ENCODE measurements at places on chromosomes 12 and 14.

DNA sequence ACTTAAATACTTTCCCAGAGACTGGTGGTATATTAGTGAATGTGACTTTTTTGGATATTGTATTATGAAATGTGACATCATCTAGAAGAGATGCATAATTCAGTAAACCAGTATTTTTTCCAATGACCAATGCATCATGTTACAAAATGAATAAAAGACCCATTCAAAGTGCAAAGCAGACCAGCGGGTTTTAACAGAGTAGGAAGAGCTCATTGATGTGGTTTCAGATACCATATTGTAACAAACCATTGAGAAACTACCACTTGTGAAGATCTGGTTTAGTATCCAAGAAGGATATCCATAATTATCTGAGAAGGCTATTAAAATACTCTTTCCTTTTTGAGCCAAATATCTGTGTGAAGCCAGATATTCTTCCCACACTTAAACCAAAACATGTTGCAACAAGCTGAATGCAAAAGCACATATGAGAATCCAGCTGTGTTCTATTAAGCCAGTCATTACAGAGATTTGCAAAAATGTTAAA lies 47.7 kb downstream of the MVK start:
- DNase-seq = no peak

GRCh38 chr14:34075042-34075744 lies 124.3 kb upstream of the EGLN3 start:
- no peak for DNase-seq

DNA sequence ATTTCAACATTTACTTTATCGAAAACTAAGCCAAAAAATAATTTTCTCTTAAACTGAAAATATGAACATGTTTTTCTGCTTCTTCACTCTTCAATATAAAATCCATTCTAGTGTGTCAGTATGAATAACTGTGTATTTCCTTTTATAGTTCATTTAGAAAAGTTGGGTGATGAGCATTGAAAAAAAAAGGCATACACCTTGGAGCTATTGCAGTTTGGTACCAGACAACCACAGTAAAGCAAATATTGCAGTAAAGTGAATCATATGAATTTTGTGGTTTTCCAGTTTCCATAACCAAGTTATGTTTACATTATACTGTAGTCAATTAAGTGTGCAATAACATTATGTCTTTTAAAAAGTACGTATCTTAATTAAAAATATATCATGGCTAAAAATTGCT lies 195.0 kb upstream of the FOXG1 start:
- no peak for DNase-seq

- no peak for DNase-seq
These were observed 9.1 kb downstream of the KRT8 start for GRCh38 chr12:52895726-52896189.

DNA sequence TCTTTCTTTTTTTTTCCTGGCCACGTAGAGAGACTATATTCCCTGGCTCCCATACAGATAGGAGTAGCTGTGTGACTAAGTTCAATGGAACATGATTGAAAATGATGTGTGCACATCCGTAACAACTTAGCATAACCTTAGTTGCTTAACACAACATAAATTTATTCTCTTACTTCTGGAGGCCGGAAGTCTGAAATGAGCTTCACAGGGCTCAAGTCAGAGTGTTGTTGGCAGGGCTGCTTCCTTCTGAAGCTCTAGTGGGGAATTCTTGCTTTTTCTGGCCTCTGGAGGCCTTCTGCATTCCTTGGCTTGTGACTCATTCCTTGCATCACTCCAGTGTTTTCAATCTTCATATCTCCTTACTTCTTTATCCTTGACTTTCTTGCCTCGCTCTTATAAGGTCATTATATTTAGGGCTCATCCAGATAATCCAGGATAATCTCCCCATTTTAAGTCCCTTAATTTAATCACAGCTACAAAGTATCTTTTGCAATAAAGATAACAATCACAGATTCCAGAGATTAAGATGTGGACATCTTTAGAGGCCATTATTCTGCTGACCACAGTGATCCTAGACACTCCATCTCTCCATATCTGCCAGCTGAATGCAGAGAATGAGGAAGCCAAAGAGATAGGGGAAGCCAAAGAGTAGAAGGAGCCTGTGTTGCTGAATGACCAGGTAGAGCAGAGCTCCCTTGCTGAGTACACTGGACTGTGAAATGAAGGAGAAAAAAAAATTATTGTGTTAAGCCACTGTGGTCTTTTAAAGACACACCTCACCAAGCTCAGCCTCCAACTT lies 21.0 kb upstream of the SNX6 start:
- no peak for DNase-seq

DNA sequence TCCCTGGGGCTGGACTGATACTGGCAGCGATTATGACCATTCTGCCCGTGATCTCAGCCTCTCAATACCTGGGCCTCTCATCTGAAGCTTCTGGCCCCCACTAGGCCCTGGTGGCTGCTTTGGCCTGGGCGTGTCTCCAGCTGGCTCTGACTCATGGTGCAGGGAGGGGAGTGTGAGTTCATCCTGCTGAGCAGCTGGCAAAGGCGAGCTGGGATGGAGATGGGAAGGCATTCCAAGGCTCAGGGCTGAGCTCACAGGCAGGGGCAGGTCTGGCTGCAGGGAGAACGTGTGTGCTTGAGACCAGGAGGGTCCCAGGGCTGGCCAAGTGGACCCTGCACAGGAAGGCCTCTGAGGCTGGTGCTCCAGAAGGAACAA lies 221.8 kb downstream of the TMEM121 start:
- no peak for DNase-seq

DNA sequence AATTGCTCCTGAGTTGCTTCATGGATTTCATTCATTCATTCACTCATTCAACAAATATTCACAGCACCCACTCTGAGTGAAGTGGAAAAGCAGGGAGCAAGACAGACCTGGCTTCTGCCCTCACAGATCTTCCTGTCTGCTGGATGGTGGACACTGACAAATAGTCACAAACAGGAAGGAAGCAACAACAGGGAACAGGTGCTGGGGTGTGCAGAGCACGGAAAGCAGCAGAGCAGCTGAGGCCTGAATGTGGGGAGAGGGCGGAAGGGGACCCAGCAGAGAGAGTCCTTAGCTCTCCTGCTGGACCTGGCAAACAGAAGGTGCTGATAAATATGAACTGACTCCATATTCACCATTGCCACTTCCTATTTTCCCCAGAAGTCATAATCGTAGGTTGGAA lies 54.4 kb downstream of the SETD3 start:
- no peak for DNase-seq

DNA sequence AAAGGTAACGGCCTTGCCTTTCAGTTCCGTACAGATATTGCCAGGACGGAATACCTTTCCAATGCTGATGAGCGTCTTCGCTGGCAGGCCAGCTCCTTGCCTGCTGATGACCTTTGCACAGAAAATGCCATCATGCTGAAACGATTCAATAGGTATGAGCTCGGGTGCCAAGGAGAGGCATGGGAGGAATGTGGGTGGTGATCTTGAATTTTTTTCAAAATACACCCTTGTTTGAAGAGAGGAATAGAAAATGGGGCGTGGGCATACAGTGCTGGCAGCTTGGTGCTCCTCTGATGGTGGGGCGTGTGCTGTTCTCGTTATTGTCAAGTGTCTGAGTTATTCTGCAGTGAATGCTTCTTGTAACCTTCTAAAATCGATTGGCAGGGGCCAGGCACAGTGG lies 52.5 kb downstream of the HSP90AA1 start:
- DNase-seq = no peak

DNA sequence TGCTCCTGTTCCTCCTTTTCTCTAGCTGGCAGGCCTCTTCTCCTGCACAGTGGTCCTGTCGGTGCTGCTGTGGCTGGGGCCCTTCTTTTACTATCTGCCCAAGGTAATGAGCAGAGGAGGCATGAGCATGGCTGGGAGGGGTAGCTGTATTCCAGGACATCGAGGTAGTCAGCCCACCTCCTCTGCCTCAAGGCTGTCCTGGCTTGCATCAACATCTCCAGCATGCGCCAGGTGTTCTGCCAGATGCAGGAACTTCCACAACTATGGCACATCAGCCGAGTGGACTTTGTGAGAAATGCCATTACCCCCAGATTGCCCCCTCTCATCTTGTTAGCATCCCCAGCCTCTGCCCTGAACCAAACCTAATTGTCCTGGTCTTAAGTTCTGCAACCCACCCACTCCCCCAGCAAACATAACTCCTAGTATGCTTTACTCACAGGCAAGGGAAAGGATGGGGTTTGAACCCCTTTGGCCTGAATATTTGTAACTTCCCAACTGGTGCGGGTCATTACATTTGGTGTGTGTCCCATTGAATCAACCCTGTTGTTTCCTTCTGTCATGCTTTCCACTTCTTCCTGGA lies 9.1 kb downstream of the B4GALNT1 start:
- no peak for DNase-seq

DNA sequence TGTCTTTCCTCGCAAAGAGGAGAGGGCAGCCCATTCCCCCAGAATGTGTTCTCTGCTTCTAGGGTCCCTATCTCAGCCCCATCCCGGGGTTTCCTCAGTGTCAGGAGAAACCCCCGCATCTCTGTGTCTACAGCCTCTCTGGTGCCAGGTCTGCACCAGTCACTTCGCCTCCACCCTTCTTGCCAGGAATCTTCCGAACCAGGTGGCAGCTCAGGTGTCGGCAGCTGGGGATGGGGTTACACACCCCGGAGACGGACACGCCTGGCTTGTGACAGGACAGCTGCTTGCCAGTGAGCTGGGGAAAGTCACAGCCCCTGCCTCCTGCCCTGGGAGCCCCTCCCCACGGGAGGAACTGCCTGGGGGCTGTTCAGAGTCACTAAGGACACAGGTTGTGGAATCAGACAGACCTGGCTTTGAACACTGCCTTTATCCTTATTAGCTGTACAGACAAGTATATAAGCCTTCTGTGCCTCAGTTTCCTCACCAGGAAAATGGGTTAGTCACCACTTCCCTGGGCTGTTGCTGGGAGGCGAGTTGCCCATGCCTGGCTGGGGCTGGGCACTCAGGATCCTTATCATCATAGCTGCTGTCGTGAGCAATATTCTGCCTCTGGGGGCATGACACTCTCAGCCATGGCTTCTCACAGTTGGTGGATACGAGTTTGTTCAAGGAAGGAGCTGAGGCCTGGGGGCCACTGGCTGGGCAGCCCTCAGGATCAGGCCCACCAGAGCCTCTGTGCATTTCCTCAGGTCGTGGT lies 10.8 kb downstream of the HIP1R start:
- no peak for DNase-seq

GRCh38 chr12:10121278-10121677 lies 8.7 kb downstream of the CLEC7A start:
- no peak for DNase-seq

- no peak for DNase-seq
These were observed 303.4 kb downstream of the SEC23A start for GRCh38 chr14:38799671-38800070.

DNA sequence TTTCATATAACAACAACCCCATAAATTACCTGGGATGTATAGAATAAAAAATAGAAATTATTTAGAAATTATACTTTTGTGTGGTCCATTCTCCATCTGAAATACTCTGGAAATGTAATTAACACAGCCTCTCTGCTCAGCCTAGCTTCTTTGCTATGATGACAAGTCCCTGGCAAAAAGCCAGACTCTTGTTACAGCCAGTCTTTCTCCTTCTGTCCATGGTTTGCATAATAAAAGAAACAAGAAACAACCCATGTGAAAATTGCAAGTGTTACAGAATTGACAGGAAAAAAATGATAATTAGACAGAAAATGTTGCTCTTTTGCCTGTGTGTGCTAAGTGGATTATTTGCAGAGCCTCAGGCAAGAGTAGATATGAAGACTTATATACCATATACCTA lies 61.3 kb downstream of the C12orf50 start:
- DNase-seq = no peak

DNA sequence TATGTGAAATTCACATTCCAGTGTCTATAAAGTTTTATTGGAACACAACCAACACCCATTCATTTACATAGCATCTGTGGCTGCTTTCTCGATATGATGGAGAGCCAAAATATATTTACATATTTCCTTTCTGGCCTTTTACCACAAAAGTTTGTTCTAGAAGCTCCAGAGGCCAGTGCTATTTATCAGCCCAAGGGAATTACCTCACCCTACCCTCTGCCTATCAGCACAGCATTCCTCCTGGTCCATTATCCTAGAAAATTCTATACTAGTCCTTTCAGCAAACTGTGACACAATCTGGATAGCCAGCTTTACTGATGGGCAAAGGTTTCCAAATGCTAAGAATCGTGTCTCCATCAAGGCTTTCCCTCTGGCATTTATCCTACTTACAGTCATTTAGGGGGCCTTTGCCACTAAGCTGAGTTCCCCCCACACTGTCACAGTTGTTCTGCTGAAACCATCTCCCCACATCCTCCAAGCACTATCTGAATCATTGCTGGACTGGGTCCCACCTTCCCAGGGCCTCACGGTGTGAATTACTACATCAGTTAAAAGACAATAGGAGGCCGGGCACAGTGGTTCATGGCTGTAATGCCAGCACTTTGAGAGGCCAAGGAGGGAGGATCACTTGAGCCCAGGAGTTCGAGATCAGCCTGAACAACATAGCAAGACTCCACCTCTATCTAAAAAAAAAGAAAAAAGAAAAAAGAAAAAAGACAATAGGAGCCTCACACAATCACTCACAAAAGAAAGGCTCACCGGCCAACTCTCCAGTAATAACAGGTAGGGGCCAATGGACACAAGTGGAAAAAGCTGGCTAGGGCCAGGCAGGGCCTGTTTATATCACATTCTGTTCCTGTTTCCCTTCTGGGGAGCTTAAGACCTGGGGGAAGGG lies 12.1 kb downstream of the SYNE3 start:
- no peak for DNase-seq

- DNase-seq = no peak
These were observed 23.8 kb downstream of the ACTN1 start for GRCh38 chr14:68955164-68955850.

GRCh38 chr12:51954561-51955361 lies 3.3 kb downstream of the ACVR1B start:
- no peak for DNase-seq

GRCh38 chr14:104659764-104660523 lies 29.5 kb upstream of the INF2 start:
- no peak for DNase-seq

DNA sequence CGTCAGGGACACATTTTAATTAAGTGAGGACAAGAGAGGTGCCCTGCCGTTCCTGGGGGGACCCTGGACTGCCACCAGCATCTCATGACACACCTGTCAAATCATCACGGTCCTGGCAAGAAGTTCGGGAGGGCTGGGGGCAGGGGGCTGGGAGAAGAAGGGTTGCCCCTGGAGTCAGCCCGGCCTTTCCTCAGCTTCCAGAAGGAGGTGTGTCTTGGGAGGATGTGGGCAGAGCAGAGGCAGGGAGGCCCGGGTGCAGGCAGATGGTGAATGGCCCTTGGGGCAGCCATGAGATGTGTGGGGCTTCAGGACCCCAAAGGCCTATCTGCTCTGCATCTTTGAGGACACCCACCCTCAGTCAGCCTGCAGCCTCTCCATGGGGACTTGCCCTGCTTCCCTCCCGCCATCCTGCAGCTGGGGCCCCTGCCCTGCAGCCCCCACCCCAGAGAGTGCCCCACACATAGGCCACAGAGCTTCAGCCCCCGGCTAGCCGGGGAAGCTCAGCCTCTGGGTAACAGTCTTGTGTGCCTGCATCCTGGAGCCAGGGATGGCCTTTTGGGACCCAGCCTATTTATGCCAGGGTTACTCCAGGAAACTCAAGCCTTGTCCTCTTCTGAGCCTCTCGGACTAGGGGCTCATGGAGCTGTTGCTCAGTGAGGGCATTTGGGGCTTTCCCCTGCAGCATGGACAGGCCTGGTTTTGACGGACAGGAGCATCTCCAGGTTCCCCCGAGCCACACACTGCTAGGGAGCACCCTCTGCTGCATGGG lies 178.5 kb downstream of the KIF26A start:
- DNase-seq = no peak

GRCh38 chr12:117000316-117000715 lies 89.6 kb downstream of the FBXW8 start:
- DNase-seq = no peak

All from stimulated activated CD4-positive, alpha-beta T cell treated with anti-CD3 and anti-CD28 coated beads, Interleukin-12 subunit alpha, Interleukin-12 subunit beta, amount 100 ng/mL, for 4 hours (primary cell).